Forelimb muscle (tissue), 1 donor: ENCODE measurements at places on chromosomes 7 and 10. TPM values are rescaled to one million over a fixed set of nuclear protein-coding genes. Genes with fewer than 3 reads are reported as not detected.

ENKUR gene
- 0.22 TPM for polyA plus RNA-seq

DNA sequence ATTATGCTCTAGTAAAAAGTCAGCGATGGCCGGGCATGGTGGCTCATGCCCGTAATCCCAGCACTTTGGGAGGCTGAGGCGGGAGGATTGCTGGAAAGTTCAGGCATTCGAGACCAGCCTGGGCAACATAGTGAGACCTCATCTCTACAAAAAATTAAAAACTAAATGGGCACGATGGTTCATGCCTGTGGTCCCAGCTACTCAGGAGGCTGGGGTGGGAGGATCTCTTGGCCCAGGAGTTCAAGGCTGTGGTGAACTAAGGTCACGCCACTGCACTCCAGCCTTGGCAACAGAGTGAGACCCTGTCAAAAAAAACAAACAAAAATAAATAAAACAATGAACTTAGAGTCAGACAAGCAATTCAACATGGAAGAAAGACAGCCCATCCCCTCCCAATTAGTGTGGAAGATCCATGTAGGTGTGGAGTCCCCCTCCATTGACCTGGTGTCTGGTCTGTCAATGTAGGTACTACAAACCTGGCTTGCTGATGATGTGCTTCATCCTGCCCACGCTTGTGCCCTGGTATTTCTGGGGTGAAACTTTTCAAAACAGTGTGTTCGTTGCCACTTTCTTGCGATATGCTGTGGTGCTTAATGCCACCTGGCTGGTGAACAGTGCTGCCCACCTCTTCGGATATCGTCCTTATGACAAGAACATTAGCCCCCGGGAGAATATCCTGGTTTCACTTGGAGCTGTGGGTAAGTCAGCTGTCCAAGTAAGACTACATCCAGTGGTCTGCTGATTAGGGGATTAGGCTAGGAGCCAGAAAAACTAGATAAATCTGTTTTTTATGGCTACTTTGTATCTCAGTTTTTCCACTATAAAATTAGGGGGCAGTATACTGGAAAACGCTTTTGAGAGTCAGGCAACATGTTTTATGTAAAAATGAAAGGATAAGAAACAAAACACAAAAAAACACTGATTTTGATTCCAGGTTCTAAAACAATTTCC, 9.3 kb downstream of the SCD start:
- no peak for DNase-seq

GRCh38 chr7:4136036-4136435, 546.1 kb upstream of the FOXK1 start:
- DNase-seq, result no peak

DNA sequence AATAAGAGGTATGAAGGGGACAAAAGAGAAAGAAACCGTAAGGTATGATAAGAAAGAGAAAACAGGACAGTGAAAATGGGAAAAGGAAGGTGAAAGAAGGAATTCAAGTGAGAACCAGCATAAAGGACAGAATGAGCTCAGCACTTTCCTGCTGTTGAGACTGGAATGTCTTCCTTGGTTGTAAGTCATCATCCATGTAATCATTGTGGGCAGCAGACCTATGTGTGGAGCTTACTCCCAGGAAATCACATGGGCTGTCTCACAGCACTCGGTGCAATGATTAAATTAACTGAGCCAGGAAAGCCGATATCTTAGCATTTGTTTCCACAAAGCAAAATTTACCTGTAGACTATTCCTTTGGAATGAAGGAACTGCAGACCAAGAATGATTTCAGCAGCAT, 118.1 kb downstream of the PRKCQ start:
- DNase-seq, result no peak

GRCh38 chr10:74189999-74190421, 39.0 kb downstream of the ADK start:
- no peak for DNase-seq

TDRD1 gene
- polyA plus RNA-seq, result 0.13 TPM

DNA sequence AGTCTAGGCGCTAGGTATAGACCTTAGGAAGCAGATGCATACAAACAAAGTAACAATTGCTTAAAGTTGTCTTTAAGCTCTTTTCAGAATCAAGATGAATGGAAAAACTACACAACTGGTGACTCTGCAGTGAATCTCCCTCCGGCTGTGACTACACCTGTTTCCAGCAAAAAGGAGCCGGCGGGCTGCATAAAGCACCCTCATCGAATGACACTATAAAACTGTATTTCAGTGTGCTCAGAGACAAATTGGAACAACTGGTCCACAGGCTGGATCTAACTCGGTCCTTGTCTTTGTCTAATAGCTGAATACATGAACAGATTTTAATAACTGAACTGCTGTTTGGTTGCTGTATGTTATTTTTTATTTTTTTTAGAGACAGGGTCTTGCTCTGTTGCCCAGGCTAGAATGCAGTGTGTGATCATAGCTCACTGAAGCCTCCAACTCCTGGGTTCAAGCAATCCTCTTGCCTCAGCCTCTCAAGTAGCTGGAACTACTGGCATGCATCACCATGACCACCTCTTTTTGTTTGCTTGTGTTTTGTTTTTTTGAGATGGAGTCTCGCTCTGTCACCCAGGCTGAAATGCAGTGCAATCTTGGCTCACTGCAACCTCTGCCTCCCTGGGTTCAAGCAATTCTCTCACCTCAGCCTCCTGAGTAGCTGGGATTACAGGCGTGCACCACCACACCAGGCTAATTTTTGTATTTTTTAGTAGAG, 64.2 kb upstream of the SVIL start:
- no peak for DNase-seq

DNA sequence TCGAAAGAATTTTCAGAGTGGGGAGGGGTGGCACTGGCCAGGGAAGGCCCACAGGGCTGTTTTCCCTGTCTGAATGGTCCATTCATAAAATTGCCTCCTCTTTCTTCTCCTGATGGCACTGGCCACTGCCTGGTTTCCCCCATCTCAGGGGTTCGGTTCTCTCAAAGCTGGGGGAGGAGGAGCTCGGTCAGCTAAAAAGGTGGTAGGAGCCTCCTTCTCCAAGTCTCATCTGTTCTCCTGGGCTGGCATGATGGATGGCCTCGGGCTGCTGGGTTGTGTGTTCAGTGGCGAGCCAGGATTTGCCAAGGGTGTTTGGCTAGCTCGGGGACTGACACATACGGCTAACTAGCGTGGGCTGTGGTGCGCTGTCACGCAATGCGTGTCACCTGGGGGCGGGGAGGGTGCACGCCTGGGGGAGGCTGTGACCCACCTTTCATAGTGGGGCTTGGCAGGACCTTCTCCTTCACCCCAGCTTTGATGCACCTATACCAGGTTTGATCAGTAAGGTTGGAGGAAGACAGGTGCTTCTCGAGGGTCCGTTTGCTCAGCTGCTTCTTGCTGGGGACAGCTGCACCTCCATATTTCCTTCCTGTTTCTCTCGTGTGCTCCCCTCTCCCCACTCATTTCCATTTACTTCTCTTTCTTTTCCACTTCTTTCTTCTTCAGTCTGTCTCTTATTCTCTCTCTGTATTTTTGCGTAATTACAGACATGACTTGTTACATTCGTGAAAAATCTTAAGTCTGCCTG, 36.3 kb downstream of the RBM20 start:
- DNase-seq, result no peak

DNA sequence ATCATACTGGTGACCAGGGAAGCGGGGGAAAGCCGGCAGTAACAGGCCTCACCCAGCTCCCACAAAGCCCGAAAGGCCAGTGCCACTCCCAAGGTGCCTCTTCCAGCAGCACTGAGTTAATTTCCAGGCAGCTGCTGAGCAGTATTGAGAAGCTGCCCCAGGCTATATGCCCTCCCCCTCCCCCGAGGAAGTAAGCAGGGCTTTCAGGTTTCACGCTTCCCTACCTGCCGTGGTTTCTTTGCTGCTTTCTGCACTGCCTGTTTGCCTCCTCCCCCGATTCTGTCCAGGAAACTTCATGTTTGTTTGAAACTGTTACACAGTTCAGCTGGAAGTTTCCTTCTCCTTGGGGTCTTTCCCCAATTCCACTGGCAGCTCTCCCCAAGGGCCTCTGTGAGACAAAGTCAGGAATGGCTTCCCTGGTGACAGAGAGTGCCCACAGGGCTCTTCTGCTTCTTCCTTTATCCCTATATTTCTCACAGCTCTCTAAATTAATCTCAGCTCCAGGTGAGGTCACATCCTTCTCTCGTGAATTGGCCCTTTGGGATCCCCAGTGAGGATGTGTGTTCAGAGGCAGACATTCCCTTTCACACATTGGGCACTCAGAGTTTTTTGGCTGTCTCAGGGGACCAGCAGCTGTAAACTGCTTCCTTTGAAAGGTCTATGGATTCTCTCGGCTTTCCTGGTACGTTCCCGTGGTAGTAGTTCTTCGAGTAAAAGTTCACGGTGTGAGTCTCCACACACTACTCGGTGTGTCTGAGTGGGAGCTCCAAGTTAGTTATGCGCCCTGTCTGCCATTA, 19.4 kb downstream of the C1GALT1 start:
- DNase-seq, result no peak

GRCh38 chr7:25891591-25891990, 260.4 kb upstream of the NFE2L3 start:
- no peak for DNase-seq

DNA sequence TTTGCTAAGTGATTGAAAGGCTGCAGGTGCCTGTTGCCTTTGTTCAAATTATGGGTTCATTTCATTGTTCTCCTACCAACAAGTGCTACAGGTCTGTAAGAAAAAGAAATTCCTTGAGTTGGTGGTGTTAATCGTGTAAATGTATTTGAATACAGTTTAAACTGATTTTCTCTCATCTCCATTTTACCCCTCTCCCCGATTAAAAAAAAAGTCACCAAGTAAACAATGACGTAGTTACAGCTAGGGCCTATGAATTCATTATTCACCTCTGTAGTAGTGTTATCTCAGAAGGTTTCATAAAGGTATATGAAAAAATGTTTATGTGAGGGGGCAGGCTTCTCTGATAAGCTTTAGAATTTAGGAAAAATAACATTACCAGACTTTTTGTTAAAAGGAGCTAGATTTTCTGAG, 1.1 kb downstream of the REEP3 start:
- DNase-seq, result no peak

ADAM8 gene
- 2.4 TPM for polyA plus RNA-seq

TFPI2 gene
- 1.6 TPM for polyA plus RNA-seq
